Caco-2 (cell line): ENCODE measurements at places on chromosomes 1 and 21. TPM values are rescaled to one million over a fixed set of nuclear protein-coding genes. Genes with fewer than 3 reads are reported as not detected.

ERICH3 gene
- not detected in 2 replicates for total RNA-seq

PLA2G2A gene
- 9.2 and 13.0 TPM in 2 replicates for total RNA-seq

C1orf167 gene
- total RNA-seq: 0.64 and 0.97 TPM in 2 replicates

CD1E gene
- not detected in 2 replicates for total RNA-seq

CELA2B gene
- total RNA-seq: not detected in 2 replicates

C1orf185 gene
- not detected in 2 replicates for total RNA-seq

CIART gene
- total RNA-seq: 2.6 and 3.2 TPM in 2 replicates

VAMP4 gene
- total RNA-seq: 4.3 and 4.9 TPM in 2 replicates

ZBTB8B gene
- not detected in 2 replicates for total RNA-seq

CD1D gene
- total RNA-seq: not detected in 2 replicates

OR2T11 gene
- not detected in 2 replicates for total RNA-seq

MIXL1 gene
- not detected in 2 replicates for total RNA-seq

FAM151A gene
- 21.4 and 22.3 TPM in 2 replicates for total RNA-seq

DMRTA2 gene
- total RNA-seq: 3.1 and 3.4 TPM in 2 replicates

S100A8 gene
- not detected in 2 replicates for total RNA-seq

FCRL4 gene
- total RNA-seq: not detected in 2 replicates

CNR2 gene
- not detected in 2 replicates for total RNA-seq

SETSIP gene
- not detected in 2 replicates for total RNA-seq

ARHGAP30 gene
- total RNA-seq: not detected in 2 replicates

SPRR1B gene
- total RNA-seq: not detected in 2 replicates

PGLYRP3 gene
- total RNA-seq: not detected in 2 replicates

ATXN7L2 gene
- 3.9 and 4.0 TPM in 2 replicates for total RNA-seq

SYDE2 gene
- total RNA-seq: 19.1 and 19.9 TPM in 2 replicates

DOCK7 gene
- 43.6 and 48.9 TPM in 2 replicates for total RNA-seq

ECM1 gene
- total RNA-seq: 0.95 and 2.4 TPM in 2 replicates

CCDC30 gene
- 1.3 and 1.4 TPM in 2 replicates for total RNA-seq

SH2D1B gene
- total RNA-seq: not detected in 2 replicates
